ENCODE measurements at places on chromosomes 5 and 9.

GRCh38 chr5:32443145-32443540 lies 1.4 kb downstream of the ZFR start:
- no peak for DNase-seq

- no peak for DNase-seq
Observed at GRCh38 chr5:124952566-124952965, 206.1 kb upstream of the ZNF608 start.

DNA sequence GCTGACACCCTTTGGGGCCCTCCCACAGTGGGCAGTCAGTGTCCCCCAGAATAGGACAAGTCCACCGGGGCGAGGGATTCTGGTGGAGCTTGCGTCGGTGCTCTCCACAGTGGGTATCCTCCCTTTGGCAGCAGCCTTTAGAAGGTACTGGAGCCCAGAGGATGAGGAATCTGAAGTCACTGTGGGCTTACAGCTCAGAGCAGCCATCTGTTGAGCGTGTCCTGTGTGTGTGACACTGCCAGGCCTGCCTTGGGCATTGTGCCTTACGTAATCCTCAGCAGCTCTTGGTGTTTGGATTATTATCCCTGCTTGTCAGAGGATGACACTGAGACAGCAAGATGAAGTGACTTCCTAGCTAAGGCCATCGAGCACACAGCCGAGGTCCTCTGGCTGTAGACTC lies 12.6 kb downstream of the URM1 start:
- DNase-seq = no peak

DNA sequence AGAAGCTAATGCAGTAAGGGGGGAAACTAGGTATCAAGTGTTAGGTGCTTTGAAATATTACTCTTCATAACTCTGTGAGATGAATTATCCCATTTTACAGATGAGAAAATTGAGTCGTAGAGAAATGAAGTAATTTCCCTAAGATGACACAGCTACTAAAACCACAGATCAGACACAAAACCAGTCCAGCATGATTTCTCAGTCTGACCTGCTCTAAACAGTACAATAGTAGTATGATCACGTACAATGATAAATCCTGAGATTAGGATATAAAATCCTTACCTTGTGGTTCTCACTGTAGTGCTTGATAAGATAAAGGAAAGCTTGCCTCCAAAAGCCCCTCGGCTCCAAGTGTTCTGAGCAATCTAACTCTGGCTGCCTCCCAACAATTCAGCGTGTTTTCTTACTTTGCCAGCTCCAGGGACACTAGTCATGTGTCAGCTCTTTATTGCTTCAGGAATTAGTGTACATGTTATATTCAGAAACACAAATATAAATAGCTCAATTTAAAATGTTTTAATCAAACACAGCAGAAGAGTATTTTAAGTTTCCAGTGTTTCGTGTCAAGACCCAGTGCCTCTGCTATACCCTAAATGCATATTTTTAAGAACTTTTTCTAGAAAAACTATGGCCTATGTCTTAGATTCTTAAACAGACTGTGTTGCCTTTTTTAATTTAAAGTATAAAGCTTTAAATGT lies 243.6 kb downstream of the DENND1A start:
- no peak for DNase-seq

DNA sequence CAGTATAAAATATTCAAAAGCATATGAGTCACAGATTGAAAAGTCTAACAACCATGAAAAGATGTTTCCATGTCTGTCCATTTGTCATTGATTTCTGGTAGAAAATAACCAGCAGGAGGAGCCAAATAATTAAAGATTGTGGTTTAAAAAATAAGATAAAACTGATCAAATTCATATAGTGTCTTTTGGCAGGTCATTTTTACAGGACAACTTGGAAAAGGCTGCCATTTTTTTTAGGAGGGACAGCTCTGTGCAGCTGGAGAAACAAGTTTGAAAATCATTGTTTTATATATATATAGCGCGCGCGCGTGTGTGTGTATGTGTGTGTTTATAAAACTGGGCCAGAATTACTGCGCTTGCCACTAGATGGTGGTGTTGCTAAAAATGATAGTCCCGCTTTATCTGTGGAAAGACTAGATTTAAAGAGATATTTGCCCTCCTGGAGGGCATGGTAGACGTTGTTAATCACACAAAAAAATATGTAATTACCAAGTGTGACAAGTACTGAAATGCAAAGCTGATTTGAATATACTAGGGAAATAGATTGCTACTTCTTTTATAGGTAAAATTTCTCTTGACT lies 1.3 kb upstream of the TRMO start:
- peak; percentile 29 for DNase-seq

DNA sequence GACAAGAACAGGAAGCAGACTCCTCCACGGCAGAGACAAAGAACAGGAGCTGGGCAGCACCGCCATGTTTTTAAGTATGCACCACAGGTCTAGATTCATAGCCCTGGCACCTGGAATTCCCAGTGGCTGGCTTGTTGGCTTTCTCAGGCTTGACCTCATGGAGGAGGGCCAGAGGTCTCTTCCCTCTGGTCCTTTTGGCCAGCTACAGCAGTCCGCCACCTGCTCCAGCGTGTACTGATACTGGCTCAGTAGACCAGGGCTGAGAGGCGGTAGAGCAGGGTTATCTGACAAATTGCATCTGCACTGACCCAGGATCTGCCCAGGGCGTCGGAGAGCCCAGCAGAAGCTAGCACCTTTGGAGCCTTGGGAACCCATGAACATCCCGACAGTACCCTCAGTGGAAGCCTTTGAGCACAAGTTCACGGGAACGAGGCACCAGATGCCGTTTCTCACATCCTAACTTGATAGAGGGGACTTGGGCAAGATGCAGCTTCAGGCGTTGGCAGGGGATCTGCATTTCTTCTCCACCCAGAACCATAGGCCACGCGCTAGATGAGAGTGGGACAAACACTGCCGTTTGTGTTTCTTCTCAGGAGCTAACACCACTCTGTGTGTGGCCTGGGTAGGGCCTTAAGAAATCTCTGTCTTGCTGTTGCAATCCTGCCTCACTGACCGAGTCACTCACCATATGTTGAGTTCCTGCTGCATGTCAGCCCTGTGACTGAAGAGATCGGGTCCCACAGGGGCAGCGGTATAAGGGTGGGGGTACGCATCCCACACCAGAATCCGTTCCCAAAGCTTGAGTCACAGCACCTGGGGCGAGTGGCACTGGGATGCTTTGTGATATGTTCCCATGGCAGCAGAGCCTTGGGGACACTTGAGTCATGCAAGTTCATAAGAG lies 90.3 kb upstream of the OTULINL start:
- no peak for DNase-seq

DNA sequence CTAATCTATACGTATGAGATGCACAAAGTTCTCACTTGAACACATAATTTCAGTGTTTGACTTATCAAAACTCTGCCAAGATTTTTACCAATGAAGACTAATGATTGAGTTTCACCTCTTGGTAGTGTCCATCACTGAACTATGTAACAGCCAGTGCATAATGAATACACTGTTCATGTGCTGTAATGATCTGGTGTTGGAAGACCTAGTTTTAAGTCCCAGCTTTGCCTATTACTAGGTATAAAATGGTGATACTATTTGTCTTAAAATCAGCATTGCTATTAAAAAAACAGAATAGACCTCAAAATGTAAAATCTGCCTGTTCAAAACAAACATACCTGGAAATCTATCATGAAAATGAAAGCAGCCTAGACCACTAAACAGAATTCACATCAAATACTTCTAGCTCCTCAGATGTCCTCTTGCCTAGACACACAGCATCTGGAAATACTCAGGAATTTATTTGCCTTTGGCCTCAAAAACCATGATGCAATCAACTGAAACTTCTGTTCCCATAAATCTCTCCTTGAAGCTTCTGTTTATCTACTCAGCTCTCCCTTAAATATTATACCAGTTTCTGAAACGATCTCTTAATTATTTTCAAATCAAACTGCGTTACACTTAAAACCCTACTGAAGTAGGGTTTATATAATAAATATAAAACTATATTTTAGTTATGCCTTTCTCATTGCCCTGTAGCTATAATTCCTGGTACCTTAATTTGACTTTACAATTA lies 38.1 kb downstream of the MRPS27 start:
- no peak for DNase-seq

DNA sequence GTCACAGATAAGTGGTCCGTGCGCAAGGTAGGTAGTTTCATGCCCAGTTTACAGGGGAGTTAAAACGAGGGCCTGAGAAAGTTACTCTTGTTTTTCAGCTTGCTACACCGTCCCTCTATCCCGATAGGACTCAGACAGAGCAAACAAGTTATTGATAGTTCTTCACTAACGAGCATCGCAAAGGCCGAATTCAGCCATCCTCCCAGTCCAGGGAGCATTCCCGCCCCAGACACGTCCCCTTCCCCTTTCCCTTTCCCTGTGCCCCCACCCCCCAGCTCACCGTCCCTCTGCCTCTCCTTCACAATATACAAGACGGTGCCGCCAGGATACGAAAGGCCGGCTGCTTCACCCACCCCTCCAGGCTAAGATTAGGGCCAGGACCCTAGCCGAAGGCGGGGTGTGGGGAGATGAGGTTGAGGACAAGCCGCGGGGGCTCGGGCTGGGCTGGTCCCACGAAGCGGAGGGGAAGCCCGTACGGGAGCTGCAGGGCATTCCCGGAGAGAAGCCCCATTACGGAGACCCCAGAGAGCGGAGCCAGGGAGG lies 599 bp downstream of the KIAA1191 start:
- DNase-seq = no peak

GRCh38 chr5:61649231-61649630 lies 317.2 kb downstream of the ZSWIM6 start:
- DNase-seq = no peak

GRCh38 chr5:140840978-140841962 lies at the start of gene PCDHA8:
Gene PCDHA8 (plus strand): TSS chr5:140841187. CDS start chr5:140841322, 135 bp downstream.
- DNase-seq = no peak

GRCh38 chr5:89597878-89598277 lies 714.9 kb upstream of the MEF2C start:
- no peak for DNase-seq

DNA sequence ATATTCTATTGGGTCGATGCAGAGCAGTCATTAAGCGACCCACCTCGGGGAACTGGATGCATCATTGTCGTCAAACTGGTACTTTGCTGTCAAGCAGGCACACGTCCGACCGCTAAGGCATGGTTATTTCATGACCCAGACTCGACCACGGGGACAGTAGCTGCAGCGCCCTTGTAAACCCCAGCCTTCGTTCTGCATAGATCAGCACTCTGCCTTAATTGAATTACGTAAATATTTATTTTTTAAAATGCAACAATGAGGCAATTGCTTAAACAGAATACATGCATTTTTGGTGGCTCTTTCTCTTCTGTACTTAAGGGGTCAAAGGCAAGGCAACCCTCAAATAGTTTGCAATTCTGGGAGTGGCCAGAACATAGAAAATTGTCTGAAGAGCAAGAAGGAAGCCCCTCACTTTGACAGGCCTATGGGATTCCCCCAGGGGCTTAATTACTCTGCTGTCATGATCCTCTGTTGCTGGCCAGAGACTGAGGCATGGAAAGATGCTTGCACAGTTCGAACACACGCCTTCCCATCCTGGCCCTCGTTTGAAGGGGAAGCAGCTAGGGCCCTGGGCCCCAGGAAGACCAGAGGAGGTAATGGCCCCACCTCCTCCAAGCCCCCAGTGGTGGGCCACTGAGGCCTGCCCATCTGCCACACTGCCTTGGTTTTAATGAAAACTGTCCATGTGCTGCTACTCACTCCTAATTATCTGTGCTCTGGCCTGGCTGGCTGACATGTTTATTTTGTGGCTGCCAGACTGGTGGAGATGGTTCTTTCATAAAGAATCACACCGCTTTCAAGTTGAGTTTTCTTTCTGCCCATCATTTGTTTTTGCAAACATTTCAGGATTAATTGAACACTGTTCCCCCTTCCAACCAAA lies 169.7 kb upstream of the MAST4 start:
- DNase-seq = no peak

- no peak for DNase-seq
Observed at GRCh38 chr9:35164711-35165110, 2.9 kb downstream of the UNC13B start.

DNA sequence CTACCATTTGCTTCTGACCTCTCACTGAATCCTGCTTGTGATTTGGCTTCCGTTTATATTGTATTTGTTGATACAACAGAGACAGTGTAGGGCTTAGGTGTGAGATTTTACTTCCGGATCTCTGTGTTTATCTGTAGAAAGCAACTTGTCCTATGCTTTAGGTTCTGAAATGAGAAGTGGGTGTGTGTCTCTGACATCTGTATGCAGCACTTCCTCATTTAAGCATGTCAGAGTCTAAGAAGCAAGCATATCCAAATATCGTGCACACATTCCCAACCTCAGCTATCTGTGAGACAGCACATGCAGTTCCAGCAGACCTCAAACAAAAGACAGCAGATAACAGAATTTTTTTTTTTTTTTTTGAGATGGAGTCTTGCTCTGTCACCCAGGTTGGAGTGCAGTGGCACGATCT lies 16.3 kb downstream of the KLF9 start:
- no peak for DNase-seq

DNA sequence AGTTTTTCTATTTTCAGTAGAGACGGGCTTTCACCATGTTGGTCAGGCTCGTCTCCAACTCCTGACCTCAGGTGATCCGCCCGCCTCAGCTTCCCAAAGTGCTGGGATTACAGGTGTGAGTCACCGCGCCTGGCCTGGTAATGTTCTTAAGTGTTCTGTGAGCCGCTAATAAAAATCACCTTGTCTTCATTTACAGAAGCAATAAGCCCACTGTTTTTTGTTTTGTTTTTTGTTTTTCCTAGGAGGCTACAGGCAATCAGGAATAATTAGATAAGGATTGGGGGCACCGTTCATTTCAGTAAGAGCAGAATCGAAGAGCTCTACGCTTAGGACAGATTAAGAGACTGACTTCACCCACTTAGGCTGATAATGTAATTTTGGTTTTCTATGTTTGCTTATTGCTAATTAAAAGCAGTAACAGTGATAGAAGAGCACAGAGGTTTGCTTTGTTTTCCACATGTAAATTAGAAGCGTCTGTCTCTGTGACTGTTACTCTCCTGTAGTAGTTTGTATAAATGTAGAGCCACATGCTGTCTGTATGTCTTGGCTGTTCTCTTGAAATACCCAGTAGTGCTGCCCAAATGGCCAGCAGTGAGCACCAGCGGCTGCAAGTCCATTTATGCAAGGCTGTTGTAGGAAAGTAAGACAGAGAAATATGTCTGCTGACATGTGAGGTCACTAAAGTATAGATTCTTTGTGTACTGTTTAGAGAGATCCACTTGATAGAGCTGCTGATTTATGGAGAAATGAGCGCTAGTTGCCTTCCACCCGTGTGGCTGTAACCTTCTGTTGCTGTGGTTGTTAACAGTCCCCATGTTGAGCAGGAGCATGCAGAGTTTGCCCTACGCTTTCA lies 30.5 kb downstream of the TRIO start:
- no peak for DNase-seq

- peak; percentile 41 for DNase-seq
Observed at GRCh38 chr9:109918339-109919163, 138.6 kb downstream of the PALM2AKAP2 start.

- DNase-seq = no peak
Observed at GRCh38 chr5:880816-881550, 11.6 kb downstream of the BRD9 start.

- DNase-seq = no peak
Observed at GRCh38 chr9:110750272-110750671, 81.7 kb downstream of the MUSK start.

GRCh38 chr5:111367115-111367514 lies 142.9 kb downstream of the CAMK4 start:
- DNase-seq = no peak
